Motor neuron (in vitro differentiated cells): ENCODE measurements at places on chromosomes 4 and X.

DNA sequence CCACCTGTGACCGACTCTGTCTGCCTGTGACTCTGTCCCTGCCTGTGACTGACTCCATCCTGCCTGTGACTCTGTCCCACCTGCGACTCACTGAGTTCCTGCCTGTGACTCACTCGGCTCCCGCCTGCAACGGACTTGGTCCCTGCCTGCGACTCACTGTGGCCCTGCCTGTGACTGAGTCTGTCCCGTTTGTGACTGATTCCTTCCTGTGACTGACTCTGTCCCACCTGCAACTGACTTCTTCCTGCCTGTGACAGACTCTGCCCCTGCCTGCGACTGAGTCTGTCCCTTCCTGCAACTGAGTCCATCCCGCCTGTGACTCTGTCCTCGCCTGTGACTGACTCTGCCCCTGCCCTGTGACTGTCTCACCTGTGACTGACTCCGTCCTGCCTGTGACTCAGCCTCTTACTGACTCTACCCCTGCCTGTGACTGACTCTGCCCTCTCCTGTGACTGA lies 9.6 kb upstream of the UVSSA start:
- peak; percentile 78 for ATAC-seq

DNA sequence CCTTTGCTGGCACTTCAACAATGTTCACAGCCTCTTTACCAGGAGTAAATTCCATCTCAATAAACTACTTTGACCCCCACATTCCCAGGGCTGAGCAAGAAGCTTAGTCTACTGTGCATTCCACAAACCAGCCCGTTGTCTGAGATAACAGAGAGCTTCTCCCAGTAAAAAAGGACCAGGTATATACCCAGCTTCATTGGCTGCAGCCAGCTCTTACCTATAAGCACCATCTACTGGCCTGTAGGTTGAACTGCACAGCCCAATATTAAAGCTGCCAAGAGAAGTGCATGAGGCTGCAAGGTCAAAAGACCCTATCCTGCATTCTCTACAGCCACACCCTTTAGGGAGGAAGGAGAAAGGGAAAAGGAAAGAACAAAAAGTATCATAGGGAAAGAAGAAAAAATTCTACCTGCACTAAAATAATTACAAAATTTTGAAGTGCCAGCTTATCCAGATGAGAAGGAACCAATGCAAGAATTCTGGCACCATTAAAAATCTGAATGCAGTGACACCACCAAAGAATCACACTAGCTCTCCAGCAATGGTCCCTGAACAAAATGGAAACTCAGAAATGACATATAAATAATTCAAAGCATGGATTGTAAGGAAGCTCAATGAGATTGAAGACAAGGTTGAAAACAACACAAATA lies 45.7 kb upstream of the INTU start:
- ATAC-seq = no peak

DNA sequence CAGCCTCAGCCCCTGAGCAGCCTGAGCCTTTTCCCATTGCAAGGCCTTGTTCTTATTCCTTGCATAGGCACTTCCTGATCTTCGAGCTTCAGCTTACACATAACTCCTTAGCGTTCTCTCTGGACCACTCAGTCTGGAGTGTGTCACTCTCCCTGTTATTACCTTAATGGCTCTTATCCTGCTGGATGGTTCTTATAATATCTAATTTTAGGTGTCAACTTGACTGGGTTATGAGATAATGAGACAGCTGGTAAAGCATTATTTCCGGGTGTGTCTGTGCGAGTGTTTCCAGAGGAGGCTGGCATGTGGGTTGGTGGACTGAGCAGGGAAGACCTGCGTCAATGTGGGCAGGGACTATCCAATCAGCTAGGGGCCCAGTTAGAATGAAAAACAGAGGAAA lies 75.7 kb downstream of the HAUS3 start:
- no peak for ATAC-seq

- no peak for ATAC-seq
Measured at GRCh38 chr4:3114377-3114776, 39.9 kb downstream of the HTT start.

- ATAC-seq = no peak
Measured at GRCh38 chr4:170682558-170683294, 593.0 kb upstream of the AADAT start.

DNA sequence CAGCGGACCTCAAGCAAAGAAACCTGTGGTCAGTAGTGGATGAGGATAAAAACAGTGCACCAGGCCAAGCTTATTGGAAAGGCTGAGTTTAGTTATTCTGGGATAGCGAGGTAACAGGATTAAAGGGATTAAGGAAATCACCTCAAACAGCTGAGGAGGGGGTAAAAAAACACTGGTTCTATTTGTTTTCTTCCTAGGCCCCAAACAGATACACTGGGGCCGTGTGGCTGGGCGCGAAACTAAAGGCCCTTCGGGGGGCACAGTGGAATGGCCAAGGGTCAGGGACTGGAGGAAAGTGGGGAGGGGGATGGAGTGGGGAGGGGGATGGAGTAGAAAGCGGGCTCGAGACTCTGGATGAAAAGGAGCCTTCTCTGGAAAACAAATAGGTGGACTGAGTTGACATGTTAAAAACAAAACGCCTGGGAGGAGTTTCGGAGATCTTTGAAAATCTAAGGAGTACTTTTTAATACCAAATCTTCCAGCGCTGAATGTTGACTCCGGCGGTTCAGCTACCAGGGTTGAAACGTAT lies 2.9 kb downstream of the SOX3 start:
- no peak for ATAC-seq

GRCh38 chrX:139929876-139930275 lies 3.0 kb downstream of the ATP11C start:
- no peak for ATAC-seq

DNA sequence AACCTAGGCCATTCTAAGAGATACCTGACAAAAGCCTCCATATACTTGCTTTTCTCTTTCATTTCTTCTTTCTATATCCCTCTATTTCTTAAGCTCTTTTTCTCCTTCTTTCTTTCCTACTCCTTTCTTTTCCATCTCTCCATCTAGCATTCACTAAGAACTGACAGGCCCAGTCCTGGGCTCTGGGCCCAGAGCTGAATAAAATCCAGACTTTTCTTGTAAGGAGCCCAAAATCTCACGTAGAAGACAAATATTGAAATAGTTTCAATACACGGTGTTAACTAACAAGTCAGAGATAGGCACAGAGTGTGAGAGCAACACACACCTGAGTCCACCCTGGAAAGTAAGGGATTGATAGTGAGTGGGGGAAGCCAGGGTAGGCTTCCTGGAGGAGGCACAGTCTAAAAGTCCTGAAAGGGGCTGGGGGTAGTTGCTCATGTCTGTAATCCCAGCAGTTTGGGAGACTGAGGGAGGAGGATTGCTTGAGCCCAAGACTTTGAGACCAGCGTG lies 73.2 kb upstream of the EFNB1 start:
- no peak for ATAC-seq

DNA sequence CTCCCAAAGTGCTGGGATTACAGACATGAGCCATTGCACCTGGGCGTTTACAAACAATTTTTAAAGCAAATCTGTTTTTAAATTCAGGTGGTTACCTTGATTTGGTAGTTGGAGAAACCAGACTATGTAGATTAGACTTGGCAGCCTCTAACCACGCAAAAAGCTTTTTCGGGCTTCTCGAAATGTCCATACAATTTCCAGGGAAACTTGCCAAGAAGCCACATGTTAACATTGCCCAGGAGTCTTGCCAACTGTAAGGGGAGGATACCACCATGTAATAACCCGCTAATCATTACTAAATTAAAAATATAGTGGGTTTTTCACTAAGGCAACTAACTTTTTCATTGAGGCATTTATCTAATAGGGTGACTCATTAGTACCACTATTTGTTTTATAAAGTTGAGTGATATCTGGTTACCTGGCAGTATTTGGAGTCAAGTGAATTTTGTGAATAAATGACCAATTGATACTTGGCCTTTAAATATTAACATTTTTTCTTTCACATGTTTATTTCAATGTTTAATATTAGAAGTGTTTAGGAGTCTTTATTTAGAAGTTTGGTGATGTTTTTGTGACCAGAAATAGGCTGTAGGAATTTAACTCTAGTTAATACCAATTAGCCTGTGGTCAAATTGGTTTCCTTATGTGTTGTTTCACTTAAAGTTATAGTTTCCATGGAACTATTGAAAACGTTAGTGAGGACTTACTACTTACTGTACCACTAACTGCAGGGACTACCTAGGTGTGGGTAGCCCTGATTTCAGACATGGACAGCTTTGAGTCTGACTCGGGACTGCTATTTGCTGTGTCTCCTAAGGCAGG lies 61.3 kb downstream of the CLDN34 start:
- ATAC-seq = no peak

DNA sequence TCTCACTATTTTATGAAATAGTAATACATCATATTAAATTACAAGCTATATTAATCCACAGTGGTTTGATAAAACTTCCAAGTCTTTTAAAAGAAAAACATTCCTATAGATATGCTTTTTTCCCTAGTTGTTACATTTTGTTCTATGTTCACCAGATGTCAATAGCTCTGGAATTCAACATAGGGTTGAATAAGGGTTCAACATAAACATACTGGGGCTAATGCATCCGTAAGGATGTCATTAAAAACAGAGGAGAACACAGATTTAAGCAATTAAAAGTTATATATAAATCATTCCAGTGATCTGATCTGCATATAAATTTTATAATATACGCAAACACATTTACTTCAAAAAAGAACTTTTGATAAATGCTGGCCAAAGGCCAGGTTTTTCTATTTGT lies 32.5 kb downstream of the SULT1B1 start:
- no peak for ATAC-seq

DNA sequence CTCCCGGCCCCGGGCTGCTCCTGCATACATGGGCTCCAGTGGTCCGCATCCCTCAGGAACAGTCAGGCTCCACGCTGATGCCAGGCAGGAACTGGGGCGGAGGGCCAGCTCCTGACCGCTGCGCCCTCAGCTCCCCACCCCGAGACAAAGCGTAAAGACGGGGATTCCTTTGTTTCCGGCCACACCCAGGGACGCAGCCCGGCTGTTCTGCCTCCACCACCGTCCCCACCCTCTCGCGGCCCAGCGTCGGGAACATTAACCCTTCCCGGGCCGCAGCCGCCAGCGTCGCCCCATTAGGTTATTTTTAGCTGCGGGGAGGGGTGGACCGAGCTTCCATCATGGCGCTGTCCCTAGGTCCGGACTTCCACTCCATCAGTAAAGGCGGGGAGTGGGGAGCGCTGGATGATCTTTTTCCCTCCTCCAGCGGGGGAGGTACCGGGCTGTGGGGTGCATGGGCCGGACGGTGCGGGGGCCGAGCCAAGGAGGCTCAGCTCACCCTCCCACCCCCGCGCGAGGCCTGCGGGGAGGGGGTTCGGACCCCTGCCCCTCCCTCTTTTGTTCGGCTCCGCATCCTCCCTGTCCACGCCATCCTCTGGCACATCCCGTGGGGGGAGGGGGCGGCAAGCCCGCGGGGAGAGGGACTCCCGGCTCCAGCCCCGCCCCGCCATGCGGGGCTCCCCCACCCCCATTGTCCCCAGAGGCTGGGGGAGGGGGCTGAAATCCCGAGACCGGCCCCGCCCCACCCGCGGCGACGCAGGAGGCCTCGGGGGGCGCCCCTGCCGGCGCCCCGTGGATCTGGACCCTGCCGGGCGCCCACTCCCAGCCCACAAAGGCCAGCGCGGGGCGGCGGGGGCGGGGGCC lies 5.3 kb downstream of the CRMP1 start:
- peak; percentile 41 for ATAC-seq

DNA sequence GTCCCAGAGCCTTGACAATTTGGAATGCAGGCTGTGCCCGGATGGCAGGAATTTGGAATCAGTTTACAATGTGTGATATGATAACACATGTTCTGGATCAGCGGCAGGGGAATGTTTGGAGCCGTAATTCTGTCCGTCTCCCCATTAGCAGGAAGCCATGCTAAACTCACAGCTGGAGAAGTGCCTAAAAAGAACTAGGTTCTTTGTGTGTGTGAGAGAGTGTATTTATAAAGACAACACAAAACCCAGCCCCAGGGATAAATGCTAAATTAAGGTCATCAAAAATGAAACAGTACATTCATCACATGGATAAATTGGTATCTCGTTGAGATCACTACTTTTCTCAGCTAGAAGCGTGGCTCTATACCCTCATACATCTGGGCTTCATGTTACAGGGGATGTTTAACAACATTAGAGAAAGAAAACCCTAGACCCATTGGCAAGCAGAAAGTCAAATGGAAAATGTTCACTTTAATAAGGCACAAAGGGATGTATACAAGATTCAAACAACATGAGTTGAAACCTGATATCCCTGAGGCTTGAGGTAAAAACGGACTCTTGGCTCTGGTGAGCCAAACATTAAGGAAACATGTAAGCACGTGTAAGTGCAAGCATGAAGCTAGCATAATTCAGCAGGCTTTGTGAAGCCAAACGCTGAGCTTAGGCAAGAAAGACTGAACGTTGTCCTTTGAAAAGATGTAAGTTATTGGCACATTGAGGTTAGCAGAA lies 18.0 kb upstream of the TMEM131L start:
- ATAC-seq = no peak

- ATAC-seq = no peak
Measured at GRCh38 chrX:3743801-3744439, 30.5 kb upstream of the PRKX start.

DNA sequence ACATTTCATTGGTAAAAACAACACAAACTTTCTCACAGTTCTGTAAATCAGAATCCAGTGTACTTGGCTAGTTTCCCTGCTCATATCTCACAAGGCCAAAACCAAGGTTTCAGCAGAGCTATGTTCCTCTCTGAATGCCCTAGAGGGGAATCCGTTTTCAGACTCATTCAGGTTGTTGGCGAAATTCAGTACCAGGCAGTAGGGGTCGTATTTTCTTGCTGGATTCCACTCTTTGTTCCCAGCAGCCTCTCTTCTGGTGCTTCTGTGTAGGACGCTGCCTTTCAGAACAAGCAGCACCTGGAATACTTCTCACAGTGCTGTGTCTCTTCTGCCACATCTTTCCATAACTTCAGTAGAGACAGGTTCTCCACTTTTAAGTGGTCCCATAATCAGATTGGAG lies 351.9 kb downstream of the PCDH18 start:
- no peak for ATAC-seq

GRCh38 chrX:25178555-25178954 lies 162.8 kb upstream of the ARX start:
- ATAC-seq = no peak

- peak; percentile 54 for ATAC-seq
Measured at GRCh38 chrX:12946838-12947544, 27.9 kb upstream of the TMSB4X start.

DNA sequence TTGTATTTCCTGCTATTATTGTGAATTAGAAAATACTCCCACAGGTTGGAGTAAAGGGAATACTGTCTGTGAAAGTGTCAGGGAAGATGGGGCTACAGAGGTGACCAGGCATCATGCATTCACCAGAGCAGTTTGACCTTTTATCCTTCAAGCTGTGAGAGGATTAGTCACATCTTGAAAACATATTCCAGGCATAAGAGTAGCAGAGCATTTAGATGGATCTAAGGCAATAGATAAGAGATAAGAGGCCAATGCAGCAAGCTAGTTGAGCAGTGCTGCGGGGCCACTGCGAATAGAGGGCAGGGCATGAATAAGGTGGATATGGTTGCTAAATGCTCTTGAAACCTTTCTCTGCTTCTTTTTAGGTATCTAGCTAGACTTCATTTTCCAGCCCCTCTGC lies 470.7 kb upstream of the FTHL17 start:
- no peak for ATAC-seq

- ATAC-seq = no peak
Measured at GRCh38 chrX:151000861-151001331, 17.8 kb downstream of the HMGB3 start.
